Stimulated activated CD4-positive, alpha-beta T cell treated with anti-CD3 and anti-CD28 coated beads, Interleukin-1b, Interleukin-23, amount 100 ng/mL, for 1 hour (primary cell): ENCODE measurements at places on chromosomes 7 and 10.

- no peak for DNase-seq
These were observed 290.0 kb upstream of the SEMA3A start for GRCh38 chr7:84484502-84485079.

- DNase-seq = no peak
These were observed 123.8 kb downstream of the IPMK start for GRCh38 chr10:58143944-58144343.

DNA sequence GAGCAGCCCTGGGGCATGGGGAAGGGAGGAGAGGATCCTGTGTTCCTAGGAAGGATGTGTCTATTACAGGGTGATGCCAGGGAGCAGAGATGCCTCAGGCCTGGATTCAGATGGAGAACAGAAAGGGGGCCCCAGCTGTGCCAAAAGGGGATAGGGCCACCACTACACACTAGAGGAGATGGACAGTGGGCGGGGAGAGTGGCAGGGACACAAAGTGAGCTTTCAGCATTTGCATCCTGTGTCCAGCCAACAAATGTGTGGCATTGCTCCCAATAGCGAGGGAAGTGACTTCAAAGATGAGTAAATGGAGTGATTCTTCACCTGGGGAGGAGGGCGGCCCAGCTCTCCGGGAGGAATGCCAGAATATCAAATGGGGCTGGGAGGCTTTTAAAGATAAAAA lies 64.9 kb upstream of the WAPL start:
- DNase-seq = no peak

DNA sequence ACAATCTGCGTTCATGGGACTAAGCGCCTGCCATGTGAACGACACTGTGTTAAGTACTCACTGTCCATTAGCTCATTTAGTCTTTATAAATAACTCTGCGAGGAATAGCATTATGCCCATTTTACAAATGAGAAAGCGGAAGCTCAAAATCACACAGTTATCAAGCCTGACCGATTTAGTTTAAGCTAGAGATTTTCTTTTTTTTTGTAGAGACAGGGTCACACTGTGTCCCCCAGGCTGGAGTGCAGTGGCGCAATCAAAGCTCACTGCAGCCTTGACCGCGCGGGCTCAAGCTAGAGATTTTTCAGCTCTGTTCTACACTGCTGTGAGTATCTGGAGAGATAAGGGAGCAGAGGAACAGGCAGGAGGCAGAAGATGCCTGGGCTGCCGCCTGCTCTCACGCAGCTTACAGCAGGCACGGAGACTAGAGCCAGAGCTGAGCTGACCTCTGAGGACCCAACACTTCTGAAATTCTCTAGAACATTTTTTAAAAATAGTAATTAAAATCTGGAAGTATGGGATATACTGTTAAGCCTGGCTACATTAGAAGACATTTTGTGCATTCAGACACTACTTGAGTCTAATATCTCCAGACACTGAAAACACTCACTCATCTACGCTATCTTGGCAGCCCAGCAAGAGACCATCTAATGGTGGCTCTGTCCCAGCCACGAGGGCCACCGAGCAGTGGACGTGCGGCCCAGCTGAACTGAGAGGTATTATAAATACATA lies 38.7 kb downstream of the GNA12 start:
- DNase-seq = no peak

- DNase-seq = no peak
These were observed 21.0 kb upstream of the ABI1 start for GRCh38 chr10:26881600-26882331.

- DNase-seq = no peak
These were observed 4.2 kb upstream of the ELN start for GRCh38 chr7:74023786-74024185.

- DNase-seq = no peak
These were observed 135.8 kb downstream of the KMT2E start for GRCh38 chr7:105149827-105150226.

DNA sequence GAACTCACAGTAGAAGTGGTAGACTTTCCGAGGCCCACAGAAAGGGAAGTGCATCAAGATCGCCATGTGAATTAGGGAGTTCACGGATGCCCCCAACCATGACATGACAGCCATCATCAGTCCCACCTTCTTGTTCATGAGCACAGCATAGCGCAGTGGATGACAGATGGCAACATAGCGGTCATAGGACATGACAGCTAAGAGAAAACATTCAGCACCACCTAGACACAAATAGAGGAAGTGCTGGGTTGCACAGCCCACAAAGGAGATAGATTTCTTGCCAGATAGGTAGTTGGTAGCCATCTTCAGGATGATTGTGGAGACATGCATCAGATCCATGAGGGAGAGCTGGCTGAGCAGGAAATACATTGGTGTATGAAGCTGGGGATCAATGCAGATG lies 342 bp downstream of the OR2AE1 start:
- DNase-seq = no peak

DNA sequence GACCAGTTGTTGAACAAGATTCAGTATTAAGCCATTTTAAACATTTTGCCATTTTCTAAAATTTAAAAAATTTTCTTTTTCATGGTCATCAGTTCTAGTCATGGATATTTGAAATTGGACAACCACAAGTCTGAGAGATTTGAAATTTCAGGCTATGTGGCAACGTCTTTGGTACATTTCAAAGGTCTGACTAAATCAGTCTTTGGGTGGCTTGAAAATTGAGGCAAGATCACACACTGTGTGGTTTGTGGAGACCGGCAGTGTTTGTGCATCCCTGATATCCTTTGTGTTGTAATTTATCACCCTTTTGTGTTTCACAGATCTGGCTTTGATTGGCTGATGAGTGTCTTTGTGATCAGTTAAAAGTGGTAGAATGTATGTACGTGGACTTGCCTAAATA lies 35.7 kb downstream of the CCAR1 start:
- DNase-seq = no peak

GRCh38 chr7:21898265-21898930 lies 47.3 kb downstream of the CDCA7L start:
- no peak for DNase-seq

GRCh38 chr7:39644170-39644569 lies 20.8 kb downstream of the RALA start:
- no peak for DNase-seq

GRCh38 chr7:55144333-55145317 lies 125.8 kb downstream of the EGFR start:
- no peak for DNase-seq

DNA sequence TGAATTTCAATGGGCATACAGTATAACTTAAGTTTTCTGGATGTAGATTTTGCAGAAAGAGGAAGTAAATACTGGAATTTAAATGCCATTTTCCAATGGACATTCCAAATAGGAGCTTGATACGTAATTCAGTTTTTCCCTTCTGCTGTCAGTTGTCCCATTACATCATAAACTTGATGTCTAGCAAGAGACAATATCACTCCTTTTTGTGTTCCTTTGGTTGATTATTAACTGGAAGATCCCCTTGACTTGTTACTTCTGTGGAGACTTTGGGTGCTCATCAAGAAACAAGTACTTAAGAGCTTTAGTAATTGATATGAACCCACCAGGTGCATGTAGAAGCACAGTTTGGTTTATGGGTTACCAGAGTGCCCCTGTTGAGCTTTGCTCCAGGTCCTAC lies 116.1 kb downstream of the ST7 start:
- DNase-seq = no peak
